Fibroblast of upper back skin (primary cell): ENCODE measurements at places on chromosomes 5 and 9.

DNA sequence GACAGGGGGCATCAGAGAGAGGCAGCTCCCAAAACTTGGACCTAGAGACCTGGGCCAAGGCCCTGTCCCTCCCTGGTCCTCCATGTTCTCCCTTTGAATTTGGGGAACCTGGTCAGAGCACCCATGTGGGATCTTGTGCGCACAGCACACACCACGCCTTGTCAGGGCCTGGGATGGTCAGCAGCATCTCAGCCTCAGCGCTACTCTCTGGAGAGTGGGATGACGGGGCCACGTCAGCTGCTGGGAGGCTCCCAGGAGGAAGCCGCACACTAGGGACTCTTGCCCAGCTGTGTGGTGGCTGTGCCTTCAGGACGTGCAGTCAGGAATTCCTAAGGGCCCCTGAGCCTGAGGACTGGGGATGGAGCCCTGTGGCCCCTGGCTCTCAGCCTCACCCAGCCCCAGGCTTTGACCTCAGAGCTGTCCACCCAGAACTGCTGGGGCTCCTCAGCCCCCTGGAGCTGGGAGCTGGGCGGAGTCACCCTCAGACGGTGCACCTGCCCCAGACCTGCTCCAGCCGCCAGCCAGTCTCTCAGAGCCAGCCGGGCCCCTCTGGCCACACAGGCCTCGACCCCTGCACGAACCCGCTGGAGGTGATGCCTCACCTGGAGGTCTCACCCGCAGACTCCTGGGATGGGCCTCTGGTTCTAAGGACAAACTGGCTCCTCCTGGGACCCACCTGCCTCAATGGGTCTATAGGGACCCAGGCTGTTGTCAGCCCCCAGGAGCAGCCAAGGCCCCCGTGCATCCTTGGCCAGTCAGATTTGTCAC, 38.3 kb upstream of the EGFL7 start:
- DNase-seq: no peak

GRCh38 chr9:90176901-90177300, 465.7 kb downstream of the DIRAS2 start:
- DNase-seq: no peak

- peak; percentile 29 for DNase-seq
Measured at GRCh38 chr5:170554521-170555267, 50.9 kb downstream of the KCNIP1 start.

DNA sequence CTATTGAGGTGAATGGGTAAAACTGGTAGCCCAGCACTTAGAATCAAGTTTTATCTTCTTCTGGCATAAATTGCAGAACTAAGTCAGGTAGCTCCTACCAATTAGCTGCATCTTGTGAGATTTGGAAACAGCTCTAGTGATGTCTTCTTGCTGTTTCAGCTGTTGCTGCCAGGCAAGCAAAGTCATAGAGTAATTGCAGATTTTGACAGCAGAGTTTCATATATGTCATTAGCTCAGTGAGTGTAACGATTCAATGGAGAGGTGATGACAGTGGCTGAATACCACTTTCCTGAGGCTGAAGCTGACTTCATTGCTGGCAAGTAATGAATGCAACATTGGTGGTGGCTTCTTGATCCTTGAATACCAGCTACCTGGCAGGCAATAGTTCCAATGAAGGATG, 1109.7 kb upstream of the CDH18 start:
- no peak for DNase-seq

- no peak for DNase-seq
Measured at GRCh38 chr5:8033261-8033660, 164.3 kb downstream of the MTRR start.

GRCh38 chr5:176637556-176637955, 7.1 kb downstream of the EIF4E1B start:
- DNase-seq: no peak

- no peak for DNase-seq
Measured at GRCh38 chr5:116315531-116315930, 230.7 kb downstream of the COMMD10 start.

DNA sequence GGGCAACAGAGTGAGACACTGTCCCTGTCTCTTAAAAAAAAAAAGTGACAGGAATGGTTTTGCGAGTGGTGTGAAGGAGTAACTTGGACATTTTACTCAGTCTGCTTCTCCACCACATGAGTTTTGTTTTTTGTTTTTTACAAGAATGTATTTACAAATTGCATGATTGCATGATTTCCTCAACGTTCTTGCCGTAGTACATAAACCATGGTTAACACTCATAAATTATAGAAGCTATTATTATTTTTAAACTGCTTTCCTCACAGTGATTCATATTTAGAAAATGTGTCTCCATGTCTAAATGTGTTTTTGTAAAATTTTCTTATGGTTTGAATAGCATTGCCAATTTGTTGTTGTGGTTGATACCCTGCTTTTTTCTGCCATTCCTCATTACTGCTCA, 220.0 kb downstream of the GOLPH3 start:
- DNase-seq: no peak

DNA sequence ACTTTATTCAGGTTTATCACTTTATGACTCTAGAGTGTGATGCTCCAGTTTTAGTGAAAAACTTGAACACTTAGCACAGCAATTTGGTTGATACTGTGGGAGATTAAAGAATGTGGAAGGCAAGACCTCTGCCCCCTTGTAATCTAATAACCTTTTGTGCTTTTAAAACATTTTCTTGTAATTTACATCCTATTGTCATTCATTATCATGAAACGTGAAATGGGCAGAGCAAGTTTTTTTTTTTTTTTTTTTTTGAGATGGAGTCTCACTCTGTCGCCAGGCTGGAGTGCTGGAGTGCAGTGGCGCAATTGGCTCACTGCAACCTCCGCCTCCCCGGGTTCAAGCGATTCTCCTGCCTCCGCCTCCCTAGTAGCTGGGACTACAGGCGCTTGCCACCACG, 1.8 kb downstream of the PAIP2 start:
- DNase-seq: no peak

DNA sequence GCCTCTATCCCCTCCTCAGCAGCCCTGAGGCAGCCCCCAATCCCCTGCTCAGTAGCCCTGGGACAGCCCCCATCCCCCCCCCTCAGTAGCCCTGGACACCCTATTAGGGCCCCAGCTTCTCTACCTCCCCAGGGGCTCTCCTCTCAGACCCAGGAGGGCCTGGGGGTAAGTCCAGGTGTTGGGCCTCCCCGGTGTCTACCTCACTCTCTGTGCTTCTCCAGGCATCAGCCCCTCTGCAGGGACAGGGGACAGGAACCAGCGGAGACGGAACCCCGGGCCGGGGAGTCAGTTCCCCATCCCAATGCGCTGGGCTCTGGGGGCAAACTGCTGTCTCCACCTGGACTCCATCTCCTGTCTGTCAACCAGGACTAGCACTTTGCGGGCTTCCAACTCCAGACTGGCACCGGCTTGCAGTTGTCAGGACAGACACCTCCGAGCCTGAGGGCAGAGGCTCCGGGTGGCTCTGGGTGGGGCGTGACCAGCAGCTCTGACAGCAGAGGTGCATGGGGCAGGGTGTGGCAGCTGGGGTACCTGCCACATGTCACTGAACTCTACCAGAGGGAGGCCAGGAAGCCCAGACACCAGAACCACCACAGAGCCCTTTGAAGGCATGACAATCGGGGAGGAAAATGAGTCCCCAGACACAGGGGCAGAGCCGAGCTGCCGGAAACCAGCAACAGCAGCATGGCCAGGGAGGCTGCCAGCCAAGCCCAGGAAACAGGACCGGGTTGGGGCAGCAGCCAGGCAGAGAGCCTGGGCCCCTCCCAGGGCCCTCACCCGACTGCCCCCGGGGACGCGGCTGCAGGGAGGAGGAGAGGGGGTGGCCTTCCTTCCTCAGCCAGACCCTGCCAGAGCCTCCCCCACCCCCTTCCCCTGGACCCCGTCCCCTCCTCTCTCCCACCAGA, 17.7 kb upstream of the UBAC1 start:
- DNase-seq: no peak

DNA sequence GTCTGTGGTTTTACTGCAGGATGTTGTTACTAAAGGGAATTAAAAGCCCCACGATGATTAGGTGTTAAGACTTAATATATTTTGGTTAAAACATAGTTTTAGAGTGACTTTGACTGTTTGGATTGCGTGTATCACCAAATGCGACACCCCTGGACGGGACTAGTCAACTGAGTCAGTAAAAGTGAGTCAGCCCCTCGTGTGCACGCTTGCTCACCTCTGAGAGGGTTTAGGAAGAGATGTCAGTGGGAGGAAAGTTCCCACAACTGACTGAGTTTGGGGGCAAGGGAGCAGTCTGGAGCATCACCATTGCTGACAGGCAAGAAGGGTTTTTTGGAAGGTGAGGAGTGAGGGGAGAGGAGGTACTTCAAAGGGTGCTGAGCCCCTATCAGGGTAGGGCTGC, 14.4 kb upstream of the DMRT3 start:
- peak; percentile 8 for DNase-seq

- DNase-seq: no peak
Measured at GRCh38 chr5:174457141-174457678, 267.2 kb upstream of the MSX2 start.

DNA sequence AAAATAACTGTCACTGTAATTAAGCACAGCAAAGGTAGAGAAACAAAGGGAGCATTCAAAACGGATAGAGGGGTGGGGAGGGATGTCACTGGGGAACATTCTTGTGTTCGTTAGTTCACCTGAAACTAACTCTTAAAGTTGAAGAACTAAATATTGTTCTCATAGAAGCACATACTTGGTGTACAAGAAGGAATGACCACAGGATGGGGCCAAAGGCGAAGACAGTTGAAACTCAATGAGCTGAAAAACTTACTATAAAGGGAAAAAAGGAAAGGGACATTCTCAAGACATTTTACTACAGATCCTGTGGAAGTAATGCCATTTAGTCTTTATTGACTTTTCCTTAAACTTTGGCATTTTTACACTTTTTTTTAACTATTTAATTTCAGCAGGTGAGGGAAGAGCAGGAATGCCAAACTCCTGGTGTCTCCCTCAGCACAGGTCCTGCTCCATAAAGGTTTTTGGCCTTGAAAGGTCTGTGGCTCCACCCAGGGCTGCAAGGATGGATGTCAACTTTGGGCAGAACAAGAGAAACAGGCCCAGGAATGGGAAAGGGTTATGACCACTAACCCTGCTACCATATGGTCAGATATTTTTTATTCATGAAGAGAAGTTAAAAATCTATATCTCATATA, 197.6 kb upstream of the RASA1 start:
- DNase-seq: peak; percentile 76

GRCh38 chr9:20200991-20201431, 412.2 kb upstream of the SLC24A2 start:
- DNase-seq: no peak

GRCh38 chr9:128617943-128618342, 38.7 kb downstream of the DYNC2I2 start:
- no peak for DNase-seq

DNA sequence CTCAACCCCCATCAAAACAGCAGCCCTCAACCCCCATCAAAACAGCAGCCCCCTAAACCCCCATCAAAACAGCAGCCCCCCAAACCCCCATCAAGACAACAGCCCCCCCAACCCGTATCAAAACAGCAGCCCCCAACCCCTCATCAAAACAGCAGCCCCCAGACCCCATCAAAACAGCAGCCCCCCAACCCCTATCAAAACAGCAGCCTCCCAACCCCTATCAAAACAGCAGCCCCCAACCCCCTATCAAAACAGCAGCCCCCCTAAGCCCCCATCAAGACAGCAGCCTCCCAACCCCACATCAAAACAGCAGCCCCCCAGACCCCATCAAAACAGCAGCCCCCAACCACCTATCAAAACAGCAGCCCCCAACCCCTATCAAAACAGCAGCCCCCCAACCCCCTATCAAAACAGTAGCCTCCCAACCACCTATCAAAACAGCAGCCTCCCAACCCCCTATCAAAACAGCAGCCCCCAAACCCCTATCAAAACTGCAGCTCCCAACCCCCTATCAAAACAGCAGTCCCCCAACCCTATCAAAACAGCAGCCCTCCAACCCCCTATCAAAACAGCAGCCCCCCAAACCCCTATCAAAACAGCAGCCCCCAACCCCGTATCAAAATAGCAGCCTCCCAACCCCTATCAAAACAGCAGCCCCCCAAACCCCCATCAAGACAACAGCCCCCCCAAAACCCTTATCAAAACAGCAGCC, 1.2 kb downstream of the TPPP start:
- no peak for DNase-seq

- DNase-seq: no peak
Measured at GRCh38 chr5:5537426-5537825, 114.9 kb downstream of the ICE1 start.

DNA sequence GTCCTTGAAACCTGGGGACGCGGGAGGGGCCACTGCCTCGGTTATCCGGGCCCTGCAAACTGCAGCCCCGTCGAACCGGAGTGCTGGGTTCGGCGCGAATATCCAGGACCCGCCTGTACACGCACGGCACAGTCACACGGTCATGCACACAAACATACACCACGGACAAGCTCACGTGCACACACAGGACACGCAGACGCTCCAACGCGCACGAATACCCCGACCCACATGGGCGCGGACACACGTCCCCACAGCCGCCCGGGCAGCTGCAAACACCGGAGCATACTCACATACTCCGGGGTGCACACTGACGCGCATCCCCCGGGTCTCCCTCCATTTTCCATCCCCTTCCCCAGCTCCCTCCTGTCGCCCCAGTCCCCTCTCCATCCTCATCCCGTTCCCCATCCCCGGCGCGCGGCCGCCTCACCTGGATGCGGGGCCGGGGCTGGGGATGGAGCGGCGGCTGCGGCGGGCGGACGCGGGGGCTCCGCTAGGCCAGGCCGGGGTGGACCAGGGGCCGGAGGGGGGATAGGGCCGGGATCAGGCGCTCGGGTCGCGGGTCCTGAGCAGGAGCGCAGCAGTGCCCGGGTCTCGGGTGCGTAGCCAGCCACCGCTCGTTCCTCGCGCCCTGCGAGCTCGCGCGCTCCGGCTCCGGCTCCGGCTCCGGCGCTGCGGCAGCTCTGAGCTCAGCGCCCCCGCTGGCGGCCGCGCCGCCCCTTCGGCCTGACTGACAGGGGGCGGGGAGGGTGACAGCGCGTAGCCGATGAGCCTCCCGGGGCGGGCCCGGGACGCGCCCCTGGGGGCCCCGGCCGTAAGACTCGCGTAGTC, at the start of the genes EIF4E1B and SNCB:
Gene EIF4E1B, plus strand, starts transcription at position 823 of the 828 bp plus-strand sequence. CDS start 12,113 bp downstream, outside the sequence.
Gene SNCB, minus strand, starts transcription at position 682 of the 828 bp plus-strand sequence. CDS start 880 bp downstream, outside the sequence.
- no peak for DNase-seq

- no peak for DNase-seq
Measured at GRCh38 chr9:28848671-28849070, 1275.4 kb upstream of the C9orf72 start.

DNA sequence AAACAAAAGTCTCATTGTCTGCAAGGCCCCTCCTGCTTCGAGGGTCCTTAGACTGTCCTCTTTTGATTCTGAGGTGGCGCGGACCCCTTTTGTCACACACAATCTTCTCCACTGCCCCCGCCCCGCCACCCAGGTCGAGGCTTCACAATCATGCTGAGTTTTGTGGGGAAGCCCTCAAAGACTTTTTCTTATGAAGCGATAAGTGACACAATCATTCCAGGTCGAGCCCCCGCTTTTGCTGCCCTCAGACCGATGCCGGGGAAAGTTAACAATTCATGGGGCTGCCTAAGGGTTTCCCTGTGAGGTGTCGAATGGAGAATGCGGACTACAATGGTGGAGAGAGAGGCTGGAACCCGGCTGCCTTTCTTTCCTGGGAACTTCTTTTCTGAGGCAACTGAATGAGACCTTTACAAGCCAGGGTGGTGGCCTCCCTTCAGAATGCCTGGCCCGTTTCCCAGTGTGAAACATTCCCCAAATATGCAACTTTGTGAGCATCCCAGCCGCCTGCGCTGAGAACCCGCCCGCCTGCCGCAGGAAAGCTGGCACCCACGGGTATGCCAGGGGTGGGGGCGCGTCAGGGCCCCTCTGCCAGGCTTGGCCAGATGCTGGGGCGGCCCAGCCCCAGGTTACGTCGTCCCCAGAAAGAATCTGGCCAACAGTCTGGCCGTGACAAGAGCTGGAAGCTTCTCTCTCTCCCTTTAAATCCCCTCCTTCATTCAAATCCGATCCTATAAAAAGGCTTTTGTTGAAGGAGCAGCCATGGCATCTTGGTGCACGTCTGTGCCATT, 71.9 kb downstream of the MAP1B start:
- peak; percentile 93 for DNase-seq

GRCh38 chr9:107983762-107984161, 494.2 kb upstream of the KLF4 start:
- peak; percentile 9 for DNase-seq
